ENCODE measurements at places on chromosomes 6 and 20.

DNA sequence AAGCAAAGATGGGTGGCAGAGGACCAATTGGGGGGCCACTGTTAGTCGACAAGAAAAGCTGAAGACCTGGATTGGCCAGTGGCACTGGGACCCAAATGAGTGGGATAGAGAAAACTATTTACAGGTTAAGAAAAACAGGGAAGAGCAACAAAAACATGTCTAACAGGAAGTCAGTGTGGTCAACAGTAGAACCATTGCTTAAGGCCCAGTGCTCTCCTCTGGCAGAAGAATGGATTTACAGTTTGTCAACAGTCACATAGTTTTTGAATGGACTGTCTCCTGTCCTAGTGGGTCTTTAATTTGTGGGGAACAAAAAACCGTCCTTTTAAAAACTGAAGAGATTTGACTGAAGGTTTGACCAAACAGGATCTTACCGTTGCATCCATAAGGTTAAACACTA is 12.1 kb upstream of the WTAP start:
- no peak for DNase-seq

DNA sequence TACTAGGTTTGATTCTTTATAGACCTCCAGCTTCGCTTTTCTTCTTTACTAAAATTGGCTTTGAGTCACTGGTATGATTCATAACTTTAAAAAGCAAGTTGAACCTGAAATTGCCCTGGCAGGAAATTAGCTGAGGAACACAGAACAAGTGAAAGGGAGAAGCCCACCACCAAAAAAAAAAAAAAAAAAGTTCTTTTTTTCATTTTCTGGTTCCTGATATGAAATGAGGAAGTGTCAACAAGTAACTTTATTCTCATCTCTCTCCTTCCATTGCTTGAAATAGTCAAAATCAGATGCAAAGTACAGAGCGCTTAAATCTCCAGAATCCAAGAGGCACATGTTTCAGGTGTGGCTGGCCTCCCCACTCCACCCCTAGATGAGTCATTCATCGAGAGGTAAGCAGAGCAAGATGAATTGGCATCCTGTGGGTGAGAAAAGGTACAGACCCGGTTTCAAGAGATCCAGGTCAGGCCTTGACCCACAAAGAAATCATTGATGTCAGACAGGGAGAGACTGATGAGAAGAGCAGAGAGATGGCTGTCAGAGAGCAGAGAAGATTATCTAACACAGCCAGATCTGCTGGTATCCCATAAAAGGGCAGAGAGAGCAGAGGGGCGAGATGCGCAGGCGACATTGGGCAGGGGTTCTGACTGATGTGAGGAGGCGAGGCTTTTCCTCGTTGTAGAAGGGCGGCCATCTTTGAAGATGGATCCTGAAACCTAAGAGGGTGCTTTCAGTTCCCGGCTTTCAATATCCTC is 54.8 kb upstream of the MBOAT1 start:
- DNase-seq, result no peak

GRCh38 chr6:166342349-166343149 is at the start of gene SFT2D1:
Gene SFT2D1 (minus strand): TSS chr6:166342545. CDS start chr6:166342481, 64 bp downstream.
- DNase-seq, result peak; percentile 54

DNA sequence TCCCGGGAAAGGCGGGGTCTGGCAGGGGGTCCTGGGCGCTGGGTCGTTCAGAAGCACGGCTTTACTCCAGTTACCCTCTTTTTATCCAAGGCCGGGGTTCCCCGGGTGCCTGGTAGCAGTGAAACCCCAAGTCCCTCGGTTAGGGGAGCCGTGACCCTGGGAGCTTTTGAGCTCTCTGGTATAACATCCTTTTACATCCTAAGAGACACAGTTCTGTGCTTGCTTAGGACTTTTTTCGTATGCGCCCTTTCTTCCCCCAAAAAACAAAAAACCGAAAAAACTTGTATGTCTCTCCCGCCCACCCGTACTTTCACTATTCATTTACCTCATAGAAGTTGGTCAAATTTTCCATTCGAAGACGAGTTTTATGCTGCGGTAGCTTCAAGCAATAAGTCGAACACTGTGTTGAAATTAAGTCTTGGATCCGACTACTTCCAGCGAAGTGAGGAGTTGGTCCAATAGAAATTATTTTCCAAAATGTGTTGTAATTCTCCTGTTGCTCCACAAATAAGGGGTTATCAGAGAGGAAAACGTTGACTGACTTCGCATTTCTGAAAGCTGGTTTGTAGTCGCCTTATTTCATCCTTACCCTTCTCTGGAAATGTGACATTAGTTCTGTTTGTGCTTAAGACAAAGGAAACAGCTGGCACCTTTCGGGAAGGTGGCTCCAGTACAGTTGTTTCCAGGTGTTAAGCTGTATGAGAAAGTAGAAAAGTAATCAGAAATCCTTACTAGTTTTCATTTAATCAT is 816 bp upstream of the MAN1A1 start:
- peak; percentile 23 for DNase-seq

DNA sequence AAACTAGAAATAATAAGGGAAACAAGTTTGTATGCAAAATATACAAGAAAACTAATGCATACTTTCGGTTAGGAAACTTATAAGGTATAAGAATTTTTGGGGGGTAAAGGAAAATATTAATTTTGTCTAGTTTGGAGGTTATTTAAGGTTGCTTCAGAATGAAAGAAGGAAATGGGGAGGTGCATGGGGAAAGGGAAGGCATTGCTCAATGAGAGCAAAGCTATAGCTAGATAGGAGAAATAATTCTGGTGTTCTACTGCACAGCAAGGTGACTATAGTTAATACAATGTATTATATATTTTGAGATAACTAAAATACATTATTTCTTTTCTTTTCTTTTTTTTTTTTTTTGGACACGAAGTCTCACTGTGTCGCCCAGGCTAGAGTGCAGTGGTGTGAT is 5.4 kb upstream of the MYMX start:
- DNase-seq, result no peak

DNA sequence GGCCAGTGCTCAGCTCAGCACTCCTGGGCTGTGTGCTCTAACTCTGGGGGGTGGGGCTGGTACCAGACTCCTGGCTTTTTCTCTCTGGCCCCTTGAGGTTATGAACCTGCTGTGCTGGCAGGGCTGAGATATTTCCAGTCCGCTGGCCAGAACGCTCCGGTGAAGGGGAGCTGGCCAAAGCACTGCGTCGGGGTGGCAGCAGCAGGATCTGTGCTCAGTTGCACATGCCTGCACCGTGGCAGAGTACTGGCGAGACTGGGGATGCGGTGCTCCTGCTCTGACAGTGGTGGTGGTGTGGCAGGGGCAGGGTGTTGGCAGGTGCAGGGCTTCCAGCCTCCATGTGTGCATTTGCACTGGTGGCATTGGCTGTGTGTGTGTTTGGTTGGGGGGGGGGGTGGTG is 374.4 kb downstream of the PHF3 start:
- no peak for DNase-seq
